AG20443 (cell line): ENCODE measurements at places on chromosomes 1 and 21.
A peak's percentile ranks its signal among the peaks of the same experiment; 100 is the strongest.

DNA sequence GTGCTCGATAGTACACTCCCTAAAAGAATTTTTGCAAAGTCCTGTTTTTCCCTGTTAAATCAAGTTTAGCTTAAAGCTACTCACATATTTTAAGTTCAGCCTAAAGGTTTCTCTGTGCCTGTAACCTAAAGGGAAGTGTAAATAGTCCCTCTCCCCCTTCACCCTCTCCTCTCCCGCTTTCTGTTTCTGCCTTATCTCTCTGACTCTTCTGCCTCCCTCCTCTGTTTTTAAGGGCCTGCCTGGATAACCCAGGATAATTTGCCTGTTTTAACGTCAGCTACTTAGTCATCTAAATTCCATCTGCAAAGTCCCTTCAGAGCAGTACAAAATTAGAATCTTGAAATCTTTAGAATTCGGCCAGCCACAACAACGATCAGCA, 92.6 kb downstream of the NID1 start:
- DNase-seq = peak; percentile 69

- no peak for DNase-seq
Observed at GRCh38 chr1:180116964-180117763, 37.5 kb upstream of the QSOX1 start.

DNA sequence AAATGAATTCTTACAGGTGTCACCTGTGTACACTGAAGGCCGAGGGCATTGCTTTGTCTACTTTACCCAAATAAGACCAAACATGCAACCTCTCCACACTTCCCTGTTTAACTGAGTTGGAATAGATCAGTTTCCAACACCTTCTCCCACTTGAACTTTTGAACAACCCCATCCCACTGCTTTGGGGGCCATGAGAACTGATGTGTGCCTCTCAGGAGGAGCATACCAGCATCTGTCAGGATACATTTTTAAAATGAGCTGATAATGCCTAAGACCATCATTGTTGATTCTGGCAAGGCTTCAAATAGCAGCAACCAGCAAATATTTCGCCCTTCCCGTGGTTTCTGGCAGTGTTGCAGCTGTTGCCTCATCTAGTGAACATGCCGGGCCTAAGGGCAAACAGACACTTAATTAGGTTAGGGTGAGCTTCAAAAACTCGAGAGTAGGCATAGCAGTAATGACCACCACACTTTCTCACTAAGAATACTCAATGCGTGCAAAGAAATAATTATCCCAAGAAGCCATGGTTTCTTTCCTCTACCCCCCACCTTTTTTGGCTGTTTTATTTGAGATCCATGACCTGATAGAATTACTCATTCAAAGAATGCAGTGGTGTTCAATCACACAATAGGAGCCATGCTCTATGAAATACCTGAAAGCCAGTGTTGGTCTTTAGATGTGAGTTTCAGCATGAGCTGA, 63.7 kb downstream of the MAP10 start:
- peak; percentile 89 for DNase-seq

DNA sequence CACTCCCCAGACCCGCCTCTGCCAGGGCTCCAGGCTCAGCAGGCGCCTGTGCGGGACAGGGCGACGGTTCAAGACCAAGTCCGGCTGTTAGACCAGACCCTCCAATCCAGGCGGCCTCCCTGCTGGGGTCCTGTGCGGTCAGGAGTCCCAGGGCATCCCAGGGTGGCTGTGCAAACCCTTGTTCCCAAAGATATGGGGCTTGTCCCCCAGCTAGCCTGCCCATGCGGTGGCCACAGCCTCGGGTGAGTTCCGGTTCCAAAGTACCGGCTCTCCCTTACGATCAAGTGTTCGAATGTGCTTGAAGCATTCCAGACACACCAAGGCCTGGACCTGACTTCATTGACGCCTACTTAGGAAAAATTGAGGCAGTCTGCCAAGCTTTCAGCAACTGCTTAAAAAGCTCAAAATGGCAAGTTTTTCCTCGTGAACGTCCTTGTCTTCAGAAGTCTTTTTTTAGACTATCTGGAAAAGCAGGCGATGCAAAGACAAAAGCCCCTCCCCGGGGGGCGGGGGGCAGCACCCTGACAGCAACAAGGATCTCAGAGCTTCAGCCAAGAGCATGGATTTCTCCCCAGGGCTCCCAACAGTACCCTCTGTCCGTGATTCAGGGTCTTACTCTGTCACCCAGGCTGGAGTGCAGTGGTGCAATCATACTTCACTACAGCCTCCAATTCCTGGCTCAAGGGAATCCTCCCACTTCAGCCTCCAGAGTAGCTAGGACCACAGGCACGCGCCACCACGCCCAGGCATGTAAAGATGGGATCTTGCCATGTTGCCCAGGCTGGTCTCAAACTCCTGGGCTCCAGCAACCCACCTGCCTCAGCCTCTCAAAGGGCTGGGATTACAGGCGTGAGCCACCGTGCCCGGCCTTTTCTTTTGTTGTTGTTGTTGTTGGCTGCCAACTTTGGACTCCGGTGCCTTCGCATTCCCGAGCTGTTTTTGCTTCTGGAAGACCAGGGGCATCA, 2.3 kb downstream of the FAAP20 start:
- DNase-seq = no peak

GRCh38 chr21:41976611-41977010, 22.8 kb upstream of the C2CD2 start:
- no peak for DNase-seq

DNA sequence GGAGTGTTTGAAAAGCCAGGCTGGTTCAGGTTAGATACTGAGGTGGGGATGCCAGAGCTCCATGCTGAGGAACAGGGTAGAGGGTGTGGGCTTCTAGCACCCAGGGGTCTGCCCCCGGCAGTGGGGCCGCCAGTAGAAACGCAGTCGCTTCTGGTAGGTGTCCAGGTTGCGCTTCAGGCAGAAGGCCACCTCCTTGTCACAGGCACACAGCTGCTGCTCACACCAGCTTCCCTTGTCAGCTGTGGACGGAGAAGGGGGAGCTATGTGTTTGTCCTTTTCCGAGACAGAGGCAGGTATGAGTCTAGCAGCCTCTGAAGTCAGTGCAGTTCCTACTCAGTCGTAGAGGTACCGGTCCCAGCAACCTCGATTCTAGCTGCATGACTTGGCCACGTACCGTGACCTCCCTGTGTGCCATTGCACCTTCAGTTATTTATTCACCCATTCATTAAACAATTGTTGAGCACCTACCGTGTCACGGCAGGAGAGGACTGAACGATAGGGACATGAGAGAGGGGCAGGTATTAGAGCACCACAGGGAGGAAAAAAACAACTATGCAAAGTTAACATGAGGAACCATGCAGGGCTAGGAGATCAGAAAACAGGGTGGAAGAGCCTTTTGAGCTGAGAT, 5.2 kb downstream of the PLA2G2D start:
- no peak for DNase-seq

- no peak for DNase-seq
Observed at GRCh38 chr1:233393926-233394680, 66.6 kb downstream of the MAP3K21 start.

DNA sequence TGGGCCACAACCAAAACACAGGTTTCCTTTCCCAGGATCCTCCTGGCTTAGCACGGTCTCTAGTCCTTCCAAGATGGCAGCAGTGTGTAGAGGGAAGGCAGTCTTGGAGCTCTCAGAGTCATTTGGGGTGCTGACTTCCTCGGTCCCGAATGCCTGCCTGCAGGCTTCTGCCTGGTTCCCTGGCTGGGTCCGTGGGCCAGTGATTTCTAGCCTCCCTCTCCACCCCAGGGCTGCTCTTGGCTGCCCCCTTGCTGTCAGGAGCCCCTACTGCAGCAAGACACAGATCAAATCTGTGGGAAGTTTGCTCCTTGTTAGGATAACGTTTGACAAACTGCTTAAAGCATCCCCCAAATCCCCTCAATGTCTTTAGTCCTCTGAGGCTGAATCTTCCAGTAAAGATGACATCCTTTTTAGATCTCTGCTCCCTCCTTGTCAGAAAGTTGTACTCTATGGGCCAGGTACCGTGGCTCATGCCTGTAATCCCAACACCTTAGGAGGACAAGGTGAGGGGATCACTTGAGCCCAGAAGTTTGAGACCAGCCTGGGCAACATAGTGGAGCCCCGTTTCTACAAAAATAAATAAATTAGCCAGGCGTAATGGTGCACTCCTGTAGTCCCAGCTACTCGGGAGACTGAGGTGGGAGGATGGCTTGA, 272.5 kb downstream of the RRAGC start:
- DNase-seq = peak; percentile 71

DNA sequence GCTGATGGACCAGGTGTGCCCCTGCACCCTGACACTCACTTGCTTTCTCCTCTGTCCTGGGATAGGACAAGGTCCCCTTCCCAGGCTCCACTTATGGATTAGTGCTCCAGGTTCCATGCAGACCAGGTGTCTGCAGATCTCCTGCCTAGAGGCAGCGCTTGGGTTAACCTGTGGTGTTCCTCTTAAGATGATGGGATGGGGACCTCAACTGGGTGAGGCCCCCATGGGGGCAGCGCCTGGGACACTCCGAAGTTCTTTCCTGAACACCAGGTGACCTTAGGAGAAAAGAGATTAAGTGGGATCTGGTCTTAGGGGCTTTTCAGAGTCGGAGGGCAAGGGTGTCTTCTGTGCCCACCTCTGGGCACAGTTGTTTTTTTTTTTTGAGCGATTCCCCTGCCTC, 21.2 kb downstream of the TNNT2 start:
- no peak for DNase-seq

DNA sequence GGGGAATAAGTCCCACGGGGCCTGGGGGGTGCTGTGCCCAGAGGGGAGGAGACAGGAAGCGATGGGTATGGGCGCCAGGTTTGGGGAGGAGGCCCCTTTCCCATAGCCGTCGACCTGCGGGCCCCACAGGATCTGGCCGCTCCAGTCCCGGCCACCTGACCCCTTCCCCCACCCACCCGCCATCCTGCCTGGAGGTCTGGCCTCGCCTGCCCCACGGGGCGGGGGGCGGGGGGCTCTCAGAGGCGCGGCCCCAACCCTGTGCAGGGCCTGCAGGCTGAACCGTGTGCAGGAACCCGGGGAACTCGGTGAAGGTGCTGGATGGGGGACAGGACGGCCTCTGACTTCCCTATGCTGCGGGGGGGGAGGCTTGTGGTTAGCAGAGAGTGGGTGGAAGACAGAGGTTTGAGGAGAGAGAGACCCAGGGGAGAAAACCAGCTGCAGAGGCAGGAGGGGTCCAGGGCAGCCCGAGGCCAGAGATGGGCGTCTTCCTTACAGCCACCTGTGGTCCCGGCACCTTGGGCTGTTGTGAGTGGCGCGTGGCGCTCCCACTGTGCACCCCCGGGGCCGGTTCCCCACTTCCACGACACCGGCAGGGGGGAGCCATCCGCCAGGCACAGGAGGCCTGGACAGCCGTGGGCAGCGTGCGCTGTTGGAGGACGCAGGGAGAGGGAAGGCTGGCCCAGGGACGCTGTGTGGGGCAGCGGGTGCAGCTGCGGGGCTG, 2.5 kb upstream of the TNFRSF18 start:
- no peak for DNase-seq

DNA sequence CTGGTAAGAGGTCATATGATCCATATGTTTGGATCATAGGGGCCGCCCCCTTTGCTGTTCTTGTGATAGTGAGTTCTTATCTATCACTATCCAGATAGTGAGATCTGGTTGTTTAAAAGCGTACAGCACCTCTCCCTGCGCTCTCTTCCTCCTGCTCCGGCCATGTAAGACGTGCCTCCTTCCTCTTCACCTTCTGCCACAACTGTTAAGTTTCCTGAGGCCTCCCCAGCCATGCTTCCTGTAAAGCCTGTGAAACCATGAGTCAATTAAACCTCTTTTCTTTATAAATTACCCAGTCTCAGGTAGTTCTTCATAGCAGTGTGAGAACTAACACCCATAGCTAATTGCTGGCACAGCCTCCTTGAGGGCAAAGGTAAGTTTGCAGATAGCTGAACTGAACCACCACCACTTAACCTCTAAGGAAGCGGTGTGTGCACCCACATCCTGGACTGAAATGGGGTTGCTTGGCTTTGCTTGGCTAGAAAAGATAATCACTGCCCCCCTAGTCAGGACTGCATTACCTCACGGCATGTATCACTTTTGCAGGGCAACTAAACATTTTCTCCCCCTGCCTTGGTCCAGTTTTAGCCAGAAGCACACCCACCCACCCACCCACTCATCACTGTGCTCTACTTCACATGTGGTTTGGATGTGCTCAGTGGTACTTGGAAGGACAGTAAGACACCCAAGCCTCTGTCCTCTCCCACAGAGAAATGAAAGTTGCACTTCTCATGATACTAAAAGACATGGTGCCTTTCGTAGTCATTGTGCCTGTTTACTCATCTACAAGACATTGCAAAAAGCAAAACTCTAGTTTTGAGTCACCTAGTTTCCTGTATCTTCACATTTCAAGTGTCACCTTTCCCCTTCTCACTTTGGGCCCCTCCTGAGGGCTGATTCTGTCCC, 23.1 kb upstream of the PTAFR start:
- no peak for DNase-seq

DNA sequence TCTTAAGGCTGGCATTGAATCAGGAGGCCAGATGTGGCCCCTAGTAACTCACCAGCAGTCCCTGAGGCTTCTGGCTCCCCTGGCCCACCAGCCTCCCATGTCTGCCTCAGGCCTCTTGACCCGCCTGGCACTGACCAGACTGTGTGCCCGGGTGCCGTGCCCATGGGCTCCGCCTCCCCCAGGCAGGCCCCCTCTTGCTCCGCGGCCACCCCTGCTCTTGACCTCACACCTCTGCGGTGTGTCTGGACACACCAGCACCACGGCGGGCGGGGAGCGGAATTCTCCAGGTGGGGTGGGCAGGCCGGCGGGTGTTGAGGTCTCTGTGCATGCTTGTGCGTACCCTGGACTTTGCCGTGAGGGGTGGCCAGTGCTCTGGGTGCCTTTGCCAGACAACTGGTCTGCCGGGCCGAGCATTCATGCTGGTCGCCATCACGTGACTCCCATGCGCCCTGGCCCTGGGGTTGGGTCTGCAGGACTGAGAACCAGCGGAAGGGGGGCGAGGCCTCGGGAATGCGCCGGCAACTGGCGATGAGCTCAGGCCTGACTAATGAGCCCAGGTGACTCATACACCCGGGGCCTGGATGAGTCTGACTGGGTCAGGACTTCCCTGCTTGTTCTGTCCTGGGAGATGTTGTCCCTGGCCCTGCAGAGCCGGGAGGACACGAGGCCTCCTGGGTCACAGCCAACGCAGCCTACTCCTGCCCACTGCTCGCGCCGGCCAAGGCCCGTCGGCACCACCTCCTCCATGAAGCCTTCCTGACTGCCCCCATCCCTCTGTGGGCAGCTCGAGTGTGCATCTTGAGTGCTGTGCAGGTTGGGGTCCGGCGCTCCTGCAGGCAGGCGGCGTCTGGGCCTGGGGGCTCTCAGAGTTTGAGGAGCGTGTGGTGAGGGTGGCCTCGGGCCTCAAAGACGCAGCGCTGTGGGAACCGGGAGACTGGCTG, 22.6 kb downstream of the COL18A1 start:
- peak; percentile 99 for DNase-seq

DNA sequence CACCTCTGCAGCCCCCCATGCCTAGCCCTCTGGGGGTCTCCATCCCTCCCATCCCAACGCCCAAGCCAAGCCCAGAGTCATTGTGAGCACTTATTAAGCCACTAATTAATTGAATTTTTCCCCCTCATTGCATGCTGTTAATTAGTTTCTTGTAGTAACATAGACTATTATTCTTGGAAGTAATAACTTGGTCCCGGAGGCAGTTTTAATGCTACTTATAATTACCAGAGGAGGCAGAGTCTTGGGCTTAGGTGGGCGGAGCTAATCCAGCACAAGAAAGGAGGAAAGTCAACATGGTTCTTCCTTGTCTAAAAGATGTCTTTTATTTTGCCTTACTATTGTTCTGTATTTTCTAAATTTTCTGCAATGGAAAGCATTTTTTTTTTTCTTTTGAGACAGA, 27.7 kb downstream of the FBXO2 start:
- DNase-seq = no peak

- no peak for DNase-seq
Observed at GRCh38 chr1:7046891-7047290, 261.6 kb downstream of the CAMTA1 start.

GRCh38 chr1:153612111-153612754, 704 bp downstream of the S100A16 start:
- DNase-seq = no peak

- no peak for DNase-seq
Observed at GRCh38 chr1:91031081-91031480, 9.2 kb upstream of the ZNF644 start.
